NCI-H187 treated with DMSO at 0.1 percent for 48 hours (cell line): ENCODE measurements at places on chromosomes 4 and X.

DNA sequence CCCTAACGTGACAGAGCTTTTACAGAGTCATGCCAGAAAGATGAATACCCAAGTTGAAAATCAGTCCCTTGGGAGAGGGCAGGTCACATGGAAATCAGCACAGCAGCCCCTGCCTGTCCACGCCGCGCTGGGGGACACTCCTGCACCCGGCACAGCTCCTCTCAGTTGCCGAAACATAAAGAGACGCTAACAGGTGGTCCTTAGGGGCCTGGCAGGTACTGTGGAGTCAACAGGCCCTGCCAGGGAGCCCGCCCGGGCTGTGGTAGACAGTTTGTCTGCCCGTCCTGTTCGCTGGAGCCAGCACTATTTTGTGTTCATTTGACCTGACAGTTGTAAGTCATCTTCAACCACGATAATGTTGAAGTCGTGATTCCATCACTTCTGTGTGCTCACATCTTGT is 30.5 kb downstream of the NELFA start:
- DNase-seq = no peak

GRCh38 chr4:47382846-47383360 is 80.6 kb downstream of the COMMD8 start:
- no peak for DNase-seq

- DNase-seq = no peak
Observed at GRCh38 chr4:148749403-148749802, 307.2 kb upstream of the NR3C2 start.

DNA sequence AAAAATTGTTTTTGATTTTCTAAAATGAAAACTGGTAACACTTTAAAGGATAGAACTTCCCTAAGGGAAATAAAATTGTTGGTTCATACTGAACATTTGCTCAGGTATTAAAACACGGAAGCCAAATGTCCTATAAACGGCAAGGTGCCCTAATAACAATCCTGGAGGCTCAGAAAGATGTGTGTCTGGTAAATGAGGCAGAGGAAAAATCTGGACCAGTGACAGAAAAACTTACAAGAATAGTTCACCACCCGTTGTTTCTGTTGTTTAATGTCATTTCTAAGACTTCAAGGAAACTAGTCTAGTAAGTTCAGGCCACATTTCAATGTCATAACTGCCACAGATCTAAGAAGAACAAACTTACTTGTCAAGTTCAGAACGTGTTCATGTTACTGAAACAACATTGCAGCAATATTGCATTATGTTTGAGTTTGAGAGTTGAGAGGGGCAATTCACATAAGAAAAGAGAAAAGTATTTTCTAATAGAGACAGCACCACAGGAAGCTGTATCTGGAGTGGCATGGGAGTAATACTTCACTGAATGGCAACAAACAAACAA is 476.6 kb downstream of the GRXCR1 start:
- DNase-seq = no peak

DNA sequence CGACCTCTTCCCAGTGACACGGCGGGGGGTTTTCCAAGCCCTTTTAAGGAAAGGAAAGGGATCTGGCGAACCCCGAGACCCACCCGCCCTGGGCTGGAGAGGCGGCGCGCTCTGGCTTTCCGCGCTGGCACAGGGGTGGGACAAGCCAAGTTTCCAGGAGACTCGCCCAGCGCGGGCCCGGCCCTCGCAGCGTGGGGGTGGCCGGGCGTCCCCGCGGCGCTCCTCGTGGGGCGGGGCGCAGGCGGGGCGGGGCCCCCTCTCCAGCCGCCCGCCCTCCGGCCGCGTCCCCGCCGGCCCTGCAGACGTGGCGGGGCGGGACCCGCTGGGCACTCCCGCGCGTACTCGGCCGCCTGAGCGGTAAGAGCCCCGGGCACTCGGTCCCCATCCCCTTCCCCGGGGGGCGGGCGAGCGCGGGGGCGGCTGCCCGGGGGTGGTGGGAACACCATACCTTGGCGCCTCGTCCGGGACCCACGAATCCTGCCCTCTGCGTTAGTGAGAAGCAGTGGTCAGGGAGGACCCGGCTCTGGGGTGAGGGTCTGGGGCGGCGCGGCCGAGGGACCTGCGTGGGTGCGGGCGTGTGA is at the start of gene FAM114A1:
FAM114A1 (plus strand) TSS at position 329 of the 581 bp plus-strand sequence. CDS start 10,273 bp downstream, outside the sequence.
- DNase-seq = no peak
